Tongue (tissue), 3 donors: ENCODE measurements at places on chromosomes 7 and 10.

DNA sequence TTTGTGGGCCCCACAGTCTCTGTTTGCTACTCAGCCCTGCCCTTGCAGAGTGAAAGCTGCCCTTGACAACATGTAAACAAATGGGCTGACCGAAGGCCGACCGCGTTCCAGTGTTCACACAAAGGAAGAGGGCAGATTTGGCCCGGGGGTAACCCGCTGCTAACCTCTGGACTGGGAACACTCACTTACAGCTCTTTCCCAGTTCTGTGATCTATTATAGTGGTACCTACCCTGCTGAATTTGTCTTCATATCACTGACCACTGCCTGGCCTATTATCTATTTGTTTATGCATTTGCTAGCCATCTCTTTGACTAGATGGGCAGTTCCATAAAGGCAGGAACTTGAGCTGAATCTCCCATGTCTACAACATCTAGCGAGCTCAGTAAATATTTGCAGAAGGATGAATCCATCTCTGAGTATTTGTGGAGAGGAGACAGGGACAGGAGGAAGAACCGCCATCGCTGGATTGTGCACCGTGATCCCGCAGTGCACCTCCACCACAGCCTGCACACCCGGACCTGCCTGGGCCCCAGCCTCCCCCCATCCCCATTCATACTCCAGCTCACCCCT lies 15.2 kb downstream of the SLC29A3 start:
- no peak for DNase-seq

DNA sequence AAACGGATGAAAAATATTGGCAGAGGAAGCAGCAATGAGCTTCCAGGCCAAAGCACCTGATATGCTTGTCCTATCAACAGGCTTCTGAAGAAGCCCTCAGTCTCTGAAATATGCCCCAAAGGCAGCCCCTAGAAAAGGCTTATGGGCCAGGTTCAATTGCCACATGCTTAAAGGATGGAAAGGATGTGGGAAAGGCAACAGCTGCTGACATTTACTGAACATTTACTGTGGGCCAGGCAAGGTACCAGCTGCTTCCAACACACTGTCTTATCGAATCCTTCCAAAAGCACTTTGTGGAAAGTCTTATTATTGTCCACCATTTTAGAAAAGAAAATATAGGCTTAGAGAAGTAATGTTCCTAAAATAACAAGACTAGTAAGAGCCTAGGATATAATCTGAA lies 56.5 kb downstream of the DOCK4 start:
- DNase-seq, result no peak

GRCh38 chr10:97483921-97484320 lies 14.3 kb downstream of the MMS19 start:
- peak; percentile 54 for DNase-seq

DNA sequence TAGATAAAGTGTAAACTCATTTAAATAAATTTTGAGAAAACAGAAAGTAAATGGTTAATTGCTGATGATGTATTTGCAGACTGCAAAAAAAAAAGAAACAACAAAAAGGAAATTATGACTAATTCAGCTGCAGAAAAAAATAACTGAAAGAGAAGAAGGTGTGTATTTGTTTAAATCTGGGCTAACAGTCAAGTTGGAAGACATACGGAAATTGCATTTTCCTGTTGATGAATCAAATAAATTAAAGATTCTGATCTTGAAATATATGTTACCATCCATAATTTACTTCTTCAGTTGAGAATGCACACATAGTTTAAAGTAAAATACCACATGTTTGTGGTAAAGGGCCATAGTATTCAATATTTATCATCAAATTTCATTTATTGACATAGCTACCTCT lies 19.3 kb upstream of the ING3 start:
- no peak for DNase-seq

DNA sequence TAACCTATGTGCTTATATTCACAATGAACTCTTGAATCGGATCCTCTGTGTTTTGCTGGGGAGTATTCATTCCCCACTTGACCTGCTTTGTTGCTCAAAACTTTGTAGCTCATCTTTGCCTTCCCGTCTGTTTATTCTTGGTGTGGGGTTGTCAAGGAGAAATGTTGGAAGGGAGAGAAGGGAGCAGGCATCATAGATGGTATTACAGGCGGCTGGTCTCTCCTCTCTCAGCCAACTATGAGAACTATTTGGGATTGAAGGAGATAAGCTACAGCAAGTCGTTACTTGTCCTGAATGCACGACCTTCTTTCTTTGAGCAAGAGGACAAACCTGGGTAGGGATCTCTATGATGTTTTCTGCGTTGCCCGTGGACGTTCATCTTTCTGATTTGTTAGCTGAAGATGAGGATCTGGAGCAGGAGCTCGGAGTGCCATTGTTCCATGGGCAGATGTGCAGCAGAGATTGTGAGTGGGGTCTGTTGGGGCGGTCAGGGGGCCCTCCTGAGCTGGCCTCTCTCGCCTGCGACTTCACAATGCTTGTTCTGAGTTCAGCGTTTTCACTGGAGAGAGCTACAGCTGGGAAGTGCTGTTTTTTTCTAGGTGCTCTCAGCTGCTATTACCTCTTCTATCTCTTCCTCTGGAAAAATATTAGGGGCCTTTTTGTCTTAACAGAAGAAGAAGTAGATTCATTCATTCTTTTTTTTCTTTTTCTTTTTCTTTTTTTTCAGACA lies 126.9 kb upstream of the KLF6 start:
- peak; percentile 67 for DNase-seq

GRCh38 chr7:127396184-127396583 lies 3.7 kb upstream of the ZNF800 start:
- DNase-seq, result no peak
